Stimulated activated CD8-positive, alpha-beta memory T cell treated with anti-CD3 and anti-CD28 coated beads, Interleukin-4, amount 100 ng/mL, for 1 hour (primary cell): ENCODE measurements at places on chromosomes 5 and 9.

GRCh38 chr9:79195879-79196278, 375.9 kb upstream of the TLE4 start:
- no peak for DNase-seq

DNA sequence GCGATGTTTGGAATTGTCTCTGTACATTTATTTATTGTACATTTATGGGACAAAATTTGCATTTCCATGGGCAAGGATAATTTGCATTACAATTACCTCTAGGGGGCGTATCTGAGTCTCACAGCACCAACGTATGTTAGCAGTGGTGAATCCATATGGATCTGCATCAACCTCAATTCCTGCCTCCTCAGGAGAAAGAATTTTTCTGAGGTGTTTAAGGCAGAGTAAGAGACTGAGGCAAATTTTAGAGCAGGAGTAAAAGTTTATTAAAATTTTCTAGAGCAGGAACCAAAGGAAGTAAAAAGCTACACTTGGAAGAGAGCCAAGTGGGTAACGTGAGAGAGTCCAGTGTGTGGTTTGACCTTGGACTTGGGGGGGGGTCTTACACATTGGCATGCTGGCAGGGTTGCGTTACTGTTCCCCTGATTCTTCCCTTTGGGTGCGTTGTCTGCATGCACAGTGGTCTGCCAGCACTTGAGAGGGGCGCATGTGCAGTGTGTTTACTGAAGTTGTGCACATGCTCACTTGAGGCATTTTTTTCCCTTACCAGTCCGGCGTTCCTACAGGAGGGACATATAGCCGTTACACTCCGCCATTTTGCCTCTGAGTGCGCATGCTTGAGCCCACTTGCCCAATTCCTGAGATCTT, 21.0 kb upstream of the RAB14 start:
- no peak for DNase-seq

DNA sequence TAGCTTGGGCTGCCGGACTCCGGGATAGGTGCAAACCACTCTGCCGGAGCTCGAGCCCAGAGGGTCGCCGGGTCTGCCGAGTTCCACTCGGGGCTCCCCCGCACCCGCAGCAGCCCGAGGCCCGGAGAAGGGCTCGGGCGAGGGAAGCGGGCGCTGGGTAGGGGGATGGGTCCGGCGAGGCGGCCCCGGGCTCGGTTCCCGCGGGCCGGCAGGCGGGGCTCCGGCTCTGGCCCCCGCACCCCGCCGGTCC, 507 bp downstream of the RICTOR start:
- DNase-seq = no peak

DNA sequence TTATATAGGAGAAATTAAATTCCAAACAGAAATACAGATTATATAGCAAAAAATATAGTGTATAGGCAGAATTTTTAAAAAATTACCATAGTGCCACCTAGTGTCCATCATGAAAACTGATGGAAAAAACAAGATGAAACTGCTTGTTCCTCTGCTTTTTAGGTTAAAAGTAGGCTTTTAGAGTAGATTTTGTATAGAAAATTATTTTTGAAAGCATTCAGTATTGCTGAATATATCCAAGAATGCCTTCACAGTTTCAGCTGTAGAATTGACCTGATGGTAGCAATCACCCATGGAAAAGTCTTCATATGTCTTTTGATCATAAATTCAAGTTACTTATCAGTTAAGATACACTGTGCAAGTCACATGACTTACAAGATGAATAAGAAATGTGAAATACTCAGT, 19.7 kb downstream of the RIOK2 start:
- no peak for DNase-seq

GRCh38 chr5:155259648-155260047, 246.1 kb downstream of the KIF4B start:
- no peak for DNase-seq

- no peak for DNase-seq
These were observed 10.2 kb downstream of the BTNL8 start for GRCh38 chr5:180908998-180909731.
